ENCODE measurements at places on chromosomes 5 and 9.

DNA sequence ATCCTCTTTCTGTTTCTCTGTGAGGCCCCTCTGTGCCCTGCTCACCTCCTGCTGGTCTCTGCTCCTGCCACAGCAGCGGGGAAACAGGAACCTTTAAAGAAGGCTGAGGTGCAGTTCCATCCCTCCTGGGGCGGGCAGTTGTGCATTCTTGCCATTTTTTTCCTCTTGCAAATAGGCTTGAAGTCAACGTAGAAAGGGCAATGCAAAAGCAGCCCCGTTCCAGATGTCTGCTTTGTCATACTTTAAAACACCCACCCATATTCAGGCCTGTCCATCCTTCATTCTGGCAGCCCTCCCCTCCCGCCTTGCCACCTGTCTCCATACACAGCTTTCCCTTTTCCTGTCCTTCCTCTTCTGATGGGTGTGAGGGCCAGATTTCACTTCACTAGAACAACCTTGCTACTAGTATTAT lies 65.4 kb upstream of the KLF9 start:
- no peak for DNase-seq

- peak; percentile 34 for DNase-seq
Measured at GRCh38 chr9:134175291-134175807, 11.0 kb upstream of the RNU6ATAC start.

DNA sequence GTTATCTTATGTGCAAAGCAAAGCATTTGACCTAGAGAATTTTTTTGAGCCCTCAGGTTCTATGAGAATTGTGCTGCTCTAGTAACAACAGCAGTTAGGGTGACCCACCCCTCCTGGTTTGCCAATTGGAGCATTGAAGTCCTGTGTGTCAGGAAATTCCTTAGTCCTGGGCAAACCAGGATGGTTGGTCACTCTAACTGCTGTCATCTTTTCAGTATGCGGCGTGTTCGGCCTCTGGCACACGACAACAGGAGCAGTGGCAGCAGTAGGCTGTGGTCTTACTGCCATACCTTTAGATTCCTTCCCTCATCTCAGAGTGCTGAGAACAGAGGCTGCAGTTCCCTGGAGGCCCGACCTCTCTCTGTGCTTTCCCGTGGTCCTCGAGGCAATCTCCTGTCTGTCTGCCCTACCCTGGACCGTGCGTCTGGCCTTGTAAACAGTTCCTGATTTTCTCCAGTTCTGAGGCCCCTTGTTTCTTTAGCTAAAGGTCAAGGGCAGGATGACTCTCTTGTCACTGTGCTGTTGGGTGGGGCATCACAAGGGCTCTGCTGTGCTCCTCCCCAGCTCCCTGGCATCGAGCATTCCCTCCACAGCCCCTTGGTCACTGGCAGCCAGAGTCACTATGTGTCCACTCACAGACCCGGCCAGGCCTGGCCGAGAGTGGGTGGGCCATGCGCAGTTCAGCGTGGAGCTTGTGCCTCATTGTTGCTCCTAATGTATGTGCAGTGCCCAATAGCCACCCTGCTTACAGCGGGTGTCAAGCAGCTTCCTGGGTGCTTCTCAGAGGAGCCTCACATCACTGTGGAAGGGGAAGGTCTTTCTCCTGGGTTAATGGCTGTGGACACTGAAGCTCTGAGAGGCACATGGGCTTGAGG lies 18.5 kb upstream of the COL15A1 start:
- DNase-seq: no peak

GRCh38 chr5:13529300-13529699 lies 415.2 kb downstream of the DNAH5 start:
- DNase-seq: no peak

DNA sequence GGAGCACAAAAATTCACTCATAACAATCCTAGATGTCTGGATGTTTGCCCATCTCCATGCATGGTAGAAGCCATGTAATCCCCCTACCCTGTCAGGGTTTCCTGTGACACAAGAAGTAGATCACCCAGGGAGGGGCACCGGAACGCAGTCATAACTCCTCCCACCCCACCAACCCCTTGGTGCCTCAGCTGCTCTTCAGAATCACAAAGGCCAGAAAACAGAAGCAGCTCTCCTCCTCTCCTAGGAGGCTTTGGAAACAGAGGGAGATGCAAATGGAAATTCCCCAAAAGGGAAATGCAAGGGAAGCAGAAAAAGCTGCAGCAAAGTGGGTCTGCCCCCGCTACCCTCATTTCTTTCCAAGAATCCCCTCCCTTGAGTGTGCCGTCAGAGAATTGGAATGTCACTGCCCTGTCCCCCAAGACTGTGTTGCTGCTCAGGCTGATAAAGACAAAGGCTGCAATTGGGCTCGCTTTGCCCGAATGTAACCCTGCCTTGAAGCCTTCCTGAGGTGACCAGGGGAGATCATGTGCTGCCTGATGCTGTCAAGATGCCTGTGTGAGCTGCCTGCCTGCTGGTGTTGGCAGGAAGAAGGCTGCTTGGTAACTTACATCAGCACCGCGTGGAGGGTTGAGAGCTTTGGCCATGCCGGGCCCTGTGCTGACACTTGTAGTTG lies 65.5 kb upstream of the ABCA1 start:
- DNase-seq: no peak

All from PC-3 (cell line).